ENCODE measurements at places on chromosomes 4 and X. TPM values are rescaled to one million over a fixed set of nuclear protein-coding genes. Genes with fewer than 3 reads are reported as not detected.

VCX3B gene
- not detected for total RNA-seq

PRKG2 gene
- 0.24 TPM for total RNA-seq

INTU gene
- 13.6 TPM for total RNA-seq

DUX4 gene
- not detected for total RNA-seq

MAP7D2 gene
- total RNA-seq = 0.36 TPM

GRCh38 chrX:75546724-75547511 is 24.1 kb upstream of the ZDHHC15 start:
- H3K4me3 ChIP-seq = no peak overlapping the region
- H3K4me1 ChIP-seq = no peaks in the 10 kb centered on the region
- H3K27me3 ChIP-seq = no peaks in the 10 kb centered on the region
- no peak for DNase-seq
- no peaks in the 10 kb centered on the region for H3K36me3 ChIP-seq
- H3K27ac ChIP-seq = no peak overlapping the region

GRCh38 chrX:703866-704265 is 73.3 kb downstream of the SHOX start:
- H3K27me3 ChIP-seq = no peaks in the 10 kb centered on the region
- no peak overlapping the region for H3K4me3 ChIP-seq
- no peaks in the 10 kb centered on the region for H3K36me3 ChIP-seq
- DNase-seq = no peak
- no peak overlapping the region for H3K27ac ChIP-seq

DNA sequence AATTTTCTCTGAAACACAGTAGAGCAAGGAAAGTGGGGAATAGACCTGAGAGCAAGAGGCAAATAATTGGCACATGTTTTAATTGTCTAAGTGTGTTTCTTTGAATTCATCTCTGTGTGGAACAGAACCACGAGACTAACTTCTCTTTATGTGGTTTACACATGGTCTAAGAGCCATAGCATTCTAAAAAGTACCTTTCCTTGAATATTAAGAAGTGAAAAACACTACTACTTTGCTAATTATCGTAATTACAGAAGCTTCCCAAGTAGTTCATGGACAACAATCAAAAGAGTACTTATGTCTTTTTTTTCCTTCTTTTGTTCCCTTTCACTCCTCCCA is 2.9 kb upstream of the CYBB start:
- H3K27me3 ChIP-seq = no peaks in the 10 kb centered on the region
- no peaks in the 10 kb centered on the region for H3K4me1 ChIP-seq
- H3K27ac ChIP-seq = no peak overlapping the region
- DNase-seq = no peak

- H3K4me3 ChIP-seq = no peak overlapping the region
- no peaks in the 10 kb centered on the region for H3K4me1 ChIP-seq
- no peak overlapping the region for H3K27ac ChIP-seq
- no peak for DNase-seq
- H3K36me3 ChIP-seq = no peaks in the 10 kb centered on the region
Observed at GRCh38 chr4:123120473-123120872, 198.1 kb upstream of the NUDT6 start.

- H3K36me3 ChIP-seq = no peaks in the 10 kb centered on the region
- no peak for DNase-seq
- no peak overlapping the region for H3K27ac ChIP-seq
- H3K27me3 ChIP-seq = no peaks in the 10 kb centered on the region
- no peak overlapping the region for H3K4me3 ChIP-seq
Observed at GRCh38 chrX:34365471-34365870, 233.4 kb upstream of the FAM47A start.

- no peak overlapping the region for H3K4me3 ChIP-seq
- H3K27me3 ChIP-seq = no peaks in the 10 kb centered on the region
- no peaks in the 10 kb centered on the region for H3K36me3 ChIP-seq
- H3K4me1 ChIP-seq = no peaks in the 10 kb centered on the region
- no peak overlapping the region for H3K27ac ChIP-seq
Observed at GRCh38 chrX:133384454-133384853, 30.8 kb downstream of the GPC4 start.

GRCh38 chr4:40209401-40209800 is 12.6 kb downstream of the RHOH start:
- no peaks in the 10 kb centered on the region for H3K4me1 ChIP-seq
- no peak for DNase-seq
- no peaks in the 10 kb centered on the region for H3K36me3 ChIP-seq
- H3K27ac ChIP-seq = no peak overlapping the region
- no peaks in the 10 kb centered on the region for H3K27me3 ChIP-seq
